ENCODE measurements at places on chromosomes 2 and 18.

- no peak for DNase-seq
These were observed 13.1 kb downstream of the CASP10 start for GRCh38 chr2:201196003-201196402.

DNA sequence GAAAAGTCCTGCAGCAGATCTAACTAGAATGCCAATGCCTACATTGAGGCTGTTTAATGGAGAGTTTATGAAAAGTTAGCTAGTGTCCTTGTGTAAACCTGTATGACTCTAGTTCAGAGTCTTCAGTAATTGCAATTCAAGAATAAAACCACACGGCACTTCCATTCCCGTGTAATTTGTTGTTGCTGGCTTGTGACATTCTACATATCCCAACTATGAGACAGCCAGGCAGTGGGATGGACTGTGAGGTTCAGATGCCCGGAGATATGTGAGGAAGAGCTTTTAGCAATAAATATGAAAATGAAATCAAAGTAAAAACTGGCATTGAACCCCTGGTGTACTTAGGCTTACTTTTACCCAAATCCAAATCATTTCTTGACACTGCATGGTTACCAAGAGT is 263.4 kb downstream of the NEDD4L start:
- DNase-seq: no peak

- DNase-seq: no peak
These were observed 93.5 kb upstream of the STK39 start for GRCh38 chr2:168340931-168341330.

DNA sequence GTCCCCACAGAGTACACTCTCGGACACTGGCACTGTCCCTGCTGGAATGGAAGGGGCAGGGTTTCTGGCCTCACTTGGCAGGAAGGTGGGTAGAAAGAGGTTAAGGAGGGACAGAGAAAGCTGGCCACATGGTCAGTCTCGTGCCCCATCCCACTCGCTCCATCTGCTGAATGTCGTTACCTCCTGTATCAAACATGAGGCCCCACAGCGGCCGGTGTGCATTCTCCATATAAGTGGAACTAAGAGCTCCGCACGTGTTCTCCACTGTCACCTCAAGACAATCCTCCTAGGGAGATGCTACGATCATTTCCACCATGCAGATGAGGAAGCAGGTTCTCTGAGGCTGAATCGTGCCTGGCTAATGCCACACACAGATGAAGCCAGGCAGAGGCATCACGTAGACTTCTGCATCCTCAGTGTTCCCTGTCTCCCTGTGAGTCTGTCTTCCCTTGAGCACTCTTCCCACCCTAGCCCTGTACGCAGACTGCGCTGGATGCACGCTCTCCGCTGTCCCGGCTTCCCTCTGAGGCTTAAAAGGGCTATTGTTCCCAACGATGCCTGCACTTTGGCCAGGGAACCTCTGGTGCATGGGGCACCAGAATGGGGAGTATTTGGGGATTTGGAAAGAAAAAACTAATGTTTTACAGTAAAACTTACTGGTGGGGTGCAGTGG is 35.1 kb downstream of the MAL start:
- no peak for DNase-seq

- no peak for DNase-seq
These were observed 78.9 kb downstream of the SRBD1 start for GRCh38 chr2:45532181-45532580.

DNA sequence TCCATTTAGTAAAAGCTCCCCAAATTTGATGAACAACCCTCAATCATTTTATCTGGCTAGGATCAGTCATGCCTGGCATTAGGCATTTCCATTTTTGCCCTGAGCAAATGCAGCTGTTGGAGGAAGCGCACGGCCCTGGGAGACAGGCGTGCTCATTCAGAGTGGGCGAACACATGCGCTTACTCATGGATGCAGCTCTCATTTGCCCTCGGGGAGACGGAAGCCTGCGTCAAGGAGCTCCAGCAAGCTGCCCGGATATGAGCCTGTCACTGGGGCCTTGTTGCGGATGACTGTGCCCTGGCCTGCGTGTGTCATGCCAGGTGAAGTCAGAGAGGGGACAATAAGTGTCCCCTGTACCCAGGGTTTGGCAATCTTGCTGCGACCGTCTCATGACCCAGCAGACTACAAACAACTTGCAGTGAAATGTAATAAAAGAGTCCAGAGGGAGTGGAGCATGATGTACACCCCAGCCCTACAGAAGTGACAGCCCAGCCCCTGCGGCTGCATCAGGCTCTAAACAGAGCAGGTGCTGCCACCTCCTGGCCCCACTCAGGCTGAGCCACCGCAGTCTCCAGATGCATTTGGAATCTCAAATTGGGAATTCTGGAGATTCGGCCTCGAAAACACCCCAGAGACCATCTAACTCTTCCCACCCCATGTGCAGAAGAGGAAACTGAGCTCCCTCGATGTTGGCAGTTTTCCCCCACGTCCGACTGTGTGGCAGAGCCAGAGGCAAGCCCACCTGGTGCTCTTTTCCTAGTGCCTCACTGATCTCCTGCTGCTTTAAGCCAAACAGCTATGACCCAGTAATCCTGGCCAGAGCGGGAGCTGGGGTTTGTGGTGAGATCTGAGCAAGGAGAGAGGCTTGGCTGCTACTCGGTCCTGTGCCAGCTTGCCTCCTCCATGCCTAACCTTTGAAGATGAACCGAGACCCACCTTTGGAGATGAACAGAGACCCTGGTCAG is 105.0 kb upstream of the ALK start:
- no peak for DNase-seq

DNA sequence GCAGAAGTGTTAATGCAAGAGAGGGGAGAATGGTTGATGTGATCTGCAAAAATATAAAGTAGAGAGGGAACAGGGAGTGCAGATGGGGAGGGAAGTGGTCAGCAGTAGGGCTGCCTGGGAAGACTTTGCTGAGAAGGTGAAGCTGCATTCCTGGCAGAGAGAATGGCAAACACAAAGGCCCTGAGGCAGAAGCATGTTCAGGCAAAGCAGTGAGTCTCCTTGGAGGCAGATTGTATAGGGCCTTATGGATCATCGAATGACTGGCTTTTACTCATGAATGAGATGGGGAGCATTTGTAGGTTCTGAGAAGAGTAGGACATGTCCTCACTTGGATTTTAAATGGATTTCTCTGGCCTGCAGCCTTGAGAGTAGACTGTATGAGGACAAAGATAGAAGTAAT is 9.5 kb downstream of the ITGA6 start:
- no peak for DNase-seq

DNA sequence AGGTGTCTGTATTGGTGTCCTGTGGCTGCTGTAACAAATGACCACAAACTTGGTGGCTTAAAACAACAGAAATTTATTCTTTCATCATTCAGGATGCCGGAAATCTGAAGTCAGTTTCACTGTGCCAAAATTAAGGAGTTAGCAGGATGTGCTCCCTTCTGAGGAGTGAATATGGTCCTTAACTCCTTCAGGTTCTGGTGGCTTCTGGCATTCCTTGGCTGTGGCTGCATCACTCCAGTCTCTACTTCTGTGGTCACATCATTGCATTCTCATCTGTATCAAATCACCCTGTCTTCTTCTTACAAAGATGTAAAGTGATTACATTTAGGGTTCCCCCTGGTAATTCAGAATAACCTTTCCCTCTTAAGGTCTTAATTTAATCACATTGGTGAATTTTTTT is 12.6 kb downstream of the GPD2 start:
- no peak for DNase-seq

- DNase-seq: no peak
These were observed 10.7 kb downstream of the STEAP3 start for GRCh38 chr2:119234021-119235019.

DNA sequence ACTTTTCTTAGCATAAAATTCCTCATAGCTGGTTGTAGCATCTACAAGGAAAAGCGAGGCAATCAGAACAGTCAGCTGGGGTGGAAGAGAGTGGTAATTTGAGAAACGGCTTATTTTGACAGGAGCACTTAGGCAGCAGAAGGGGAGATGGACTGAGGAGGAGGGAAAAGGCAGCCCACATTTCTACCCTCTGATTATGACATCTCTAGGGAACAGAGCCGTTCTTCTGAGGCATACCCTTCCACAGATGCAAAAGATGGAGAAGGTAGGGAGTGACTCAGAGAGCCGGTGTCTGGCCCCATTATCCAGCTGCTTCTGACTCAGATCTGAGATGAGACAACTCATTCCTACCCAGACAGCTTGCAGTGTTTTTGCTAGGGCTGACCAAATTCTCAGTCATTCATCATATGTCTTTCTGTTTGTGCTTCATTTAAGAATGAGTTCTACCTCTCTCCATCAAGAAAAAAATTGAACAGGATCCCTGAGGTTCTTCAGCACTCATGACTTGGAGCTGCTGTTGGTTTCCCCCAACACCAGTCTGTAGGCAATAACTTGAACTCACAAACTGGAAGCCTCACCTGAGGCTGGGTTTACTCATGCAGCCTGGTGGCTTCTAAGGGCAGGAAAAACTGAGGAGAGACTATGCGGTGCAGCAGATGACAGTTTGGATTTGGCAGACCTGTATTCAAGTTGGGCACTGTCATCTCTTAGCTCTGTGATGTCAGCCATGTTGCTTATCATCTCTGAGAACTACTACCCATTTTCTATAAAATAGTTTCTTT is 15.9 kb upstream of the SEC11C start:
- no peak for DNase-seq

- no peak for DNase-seq
These were observed 320.1 kb downstream of the ALK start for GRCh38 chr2:29601321-29601720.

DNA sequence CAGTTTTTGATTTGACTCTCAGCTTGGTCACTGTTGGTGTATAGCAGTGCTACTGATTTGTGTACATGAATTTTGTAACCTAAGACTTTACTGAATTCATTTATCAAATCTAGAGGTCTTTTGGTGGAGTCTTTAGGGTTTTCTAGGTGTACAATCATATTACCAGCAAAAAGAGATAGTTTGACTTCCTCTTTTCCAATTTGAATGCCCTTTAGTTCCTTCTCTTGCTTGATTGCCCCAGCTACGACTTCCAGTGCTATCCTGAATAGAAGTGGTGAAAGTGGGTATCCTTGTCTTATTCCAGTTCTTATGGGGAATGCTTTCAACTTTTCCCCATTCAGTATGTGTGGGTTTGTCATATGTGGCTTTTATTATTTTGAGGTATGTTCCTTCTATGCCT is 312.9 kb upstream of the REV1 start:
- no peak for DNase-seq

GRCh38 chr18:58344080-58344670 is 284.7 kb downstream of the ALPK2 start:
- no peak for DNase-seq

GRCh38 chr18:63951302-63951705 is 2.2 kb downstream of the HMSD start:
- DNase-seq: no peak

DNA sequence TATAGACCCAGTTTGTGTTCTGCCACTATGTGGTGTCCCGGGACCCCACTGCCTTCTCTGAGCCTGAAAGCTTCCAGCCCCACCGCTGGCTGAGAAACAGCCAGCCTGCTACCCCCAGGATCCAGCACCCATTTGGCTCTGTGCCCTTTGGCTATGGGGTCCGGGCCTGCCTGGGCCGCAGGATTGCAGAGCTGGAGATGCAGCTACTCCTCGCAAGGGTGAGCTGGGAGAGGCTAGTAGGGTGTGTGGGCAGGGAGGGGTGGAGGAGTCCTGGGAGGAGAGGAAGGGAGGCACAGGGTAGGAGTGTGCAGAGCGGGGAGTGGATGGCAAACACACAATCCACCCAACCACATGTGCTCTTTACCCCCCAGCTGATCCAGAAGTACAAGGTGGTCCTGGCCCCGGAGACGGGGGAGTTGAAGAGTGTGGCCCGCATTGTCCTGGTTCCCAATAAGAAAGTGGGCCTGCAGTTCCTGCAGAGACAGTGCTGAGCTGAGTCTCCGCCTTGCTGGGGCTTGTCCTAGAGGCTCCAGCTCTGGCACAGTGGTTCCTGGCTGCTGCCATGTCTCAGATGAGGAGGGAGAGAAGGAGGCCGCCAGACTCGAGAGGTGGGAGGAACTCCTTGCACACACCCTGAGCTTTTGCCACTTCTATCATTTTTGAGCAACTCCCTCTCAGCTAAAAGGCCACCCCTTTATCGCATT is 16.9 kb downstream of the PRKAG3 start:
- no peak for DNase-seq

GRCh38 chr2:7516484-7517063 is 599.4 kb downstream of the RNF144A start:
- DNase-seq: no peak

DNA sequence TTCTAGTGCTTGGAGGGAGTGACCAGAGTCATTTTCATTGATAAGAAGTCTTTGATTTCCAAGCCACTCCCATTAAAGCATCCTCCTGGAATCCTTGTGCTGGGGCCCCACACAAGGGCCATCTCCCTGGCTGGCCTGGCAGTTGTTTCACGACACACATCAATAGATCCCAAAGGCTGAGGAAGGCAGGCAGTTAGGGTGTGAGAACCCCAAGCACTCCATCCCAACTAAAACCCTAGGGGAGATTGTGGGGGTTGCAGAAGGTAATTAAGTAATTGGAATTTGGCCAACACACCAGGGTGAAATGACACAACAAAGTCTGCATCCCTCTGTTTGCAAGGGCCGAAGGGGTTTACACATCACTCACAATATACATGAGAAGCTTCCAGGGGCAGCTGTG is 578.1 kb upstream of the SYT4 start:
- no peak for DNase-seq

GRCh38 chr2:778731-779350 is 101.6 kb upstream of the TMEM18 start:
- DNase-seq: no peak

DNA sequence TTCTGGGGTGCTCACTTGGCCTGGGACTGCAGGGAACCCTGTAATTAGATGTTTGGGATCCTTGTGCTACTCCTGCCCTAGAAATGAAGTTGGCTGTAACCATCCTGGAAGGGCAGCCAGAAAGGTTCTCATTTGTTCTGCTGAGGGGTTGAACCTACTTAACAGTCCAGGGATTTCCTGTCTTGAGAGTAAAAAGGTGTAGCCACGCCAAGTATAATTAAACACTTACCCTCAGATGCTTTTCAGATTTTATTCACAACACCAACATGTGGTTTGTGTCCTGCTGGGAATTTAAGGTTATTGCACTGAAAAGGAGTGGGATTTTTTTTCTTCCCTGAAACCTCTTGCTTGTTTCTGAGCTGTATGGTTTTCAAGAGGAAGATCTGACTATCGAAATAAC is 222.4 kb upstream of the APCDD1 start:
- no peak for DNase-seq

- peak; percentile 1 for DNase-seq
These were observed 499 bp downstream of the COBLL1 start for GRCh38 chr2:164840930-164841718.

Data from naive thymus-derived CD8-positive, alpha-beta T cell (primary cell).